ENCODE measurements at places on chromosomes 13 and 19. TPM values are rescaled to one million over a fixed set of nuclear protein-coding genes. Genes with fewer than 3 reads are reported as not detected.

The TPT1 gene
- 2,923 TPM for total RNA-seq

DNA sequence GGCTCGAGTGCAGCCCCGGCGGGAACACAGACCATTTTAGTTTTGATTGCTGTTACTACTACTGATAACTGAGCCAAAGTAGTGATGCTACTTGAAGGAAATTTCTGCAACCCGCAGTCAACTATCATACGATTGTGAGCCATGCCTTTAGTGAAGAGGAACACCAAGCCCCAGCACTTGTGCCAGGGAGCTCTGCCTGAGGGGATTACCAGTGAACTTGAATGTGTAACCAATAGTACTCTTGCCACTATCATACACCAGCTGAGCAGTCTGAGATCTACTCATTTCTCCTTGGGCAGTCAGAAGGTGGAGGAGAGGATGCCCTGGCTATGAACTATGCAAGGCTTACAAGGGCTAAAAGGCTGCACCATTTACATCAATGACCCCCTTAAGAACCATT is 49.0 kb upstream of the N4BP2L1 start:
- DNase-seq: no peak

DNA sequence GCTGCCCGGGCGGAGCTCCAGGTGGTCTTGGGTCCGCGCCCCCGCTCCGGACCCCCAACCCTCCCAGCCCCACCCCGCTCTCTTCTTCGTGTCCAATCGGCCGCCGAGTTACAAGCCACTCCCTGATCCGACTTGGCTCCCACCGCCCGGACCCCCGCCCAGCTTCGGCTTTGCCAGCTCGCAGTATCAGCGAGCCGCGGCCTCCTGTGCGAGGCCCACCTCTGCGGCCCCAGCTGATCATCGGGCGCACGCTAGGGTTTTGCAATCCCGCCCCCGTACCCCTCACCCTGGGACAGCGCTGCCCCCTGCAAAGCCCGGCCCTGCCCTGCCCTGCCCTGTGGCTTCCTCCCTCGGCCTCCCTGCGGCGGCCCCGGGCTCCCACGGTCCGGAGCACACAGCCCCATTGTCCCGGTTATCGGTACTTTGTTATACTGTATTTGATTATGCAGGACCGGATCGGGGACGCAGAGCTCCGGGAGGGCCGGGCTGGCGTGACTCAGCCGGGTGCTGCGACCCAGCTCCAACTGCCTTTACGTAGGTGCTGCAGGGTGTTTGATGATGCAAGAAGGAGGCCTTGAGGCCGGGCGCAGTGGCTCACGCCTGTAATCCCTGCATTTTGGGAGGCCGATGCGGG is 598 bp upstream of the LPAR2 start:
- no peak for DNase-seq

- DNase-seq: no peak
Observed at GRCh38 chr19:18608805-18609716, 2.5 kb upstream of the CRLF1 start.

- no peak for DNase-seq
Observed at GRCh38 chr19:10892256-10892655, 20.9 kb downstream of the CARM1 start.

DNA sequence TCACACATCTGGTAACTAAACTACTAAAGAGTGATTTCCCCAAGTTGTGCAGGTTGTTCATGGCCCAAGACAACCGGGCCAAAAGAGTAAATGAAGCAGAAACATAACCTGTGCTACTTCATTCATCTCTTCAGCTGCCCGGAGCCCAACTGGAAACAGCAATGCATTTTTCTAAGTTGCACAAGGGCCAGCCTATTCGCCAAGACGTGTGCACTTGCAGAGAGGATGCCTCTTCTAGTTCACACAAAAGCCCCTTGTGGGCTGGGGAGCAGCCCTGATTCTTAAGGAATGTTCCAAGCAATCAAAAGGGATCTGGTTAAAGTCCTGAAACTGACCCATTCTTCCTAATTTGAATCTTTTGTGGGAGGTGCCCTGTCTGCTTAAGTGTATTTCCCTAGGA is 275.8 kb downstream of the SHISA2 start:
- DNase-seq: no peak

Measured in endothelial cell of umbilical vein (primary cell).